NCI-H2171 treated with DMSO at 0.1 percent for 48 hours (cell line): ENCODE measurements at places on chromosomes 2 and 18.
A peak's percentile ranks its signal among the peaks of the same experiment; 100 is the strongest.

- DNase-seq = peak; percentile 47
Observed at GRCh38 chr2:20604951-20605381, 45.9 kb downstream of the HS1BP3 start.

DNA sequence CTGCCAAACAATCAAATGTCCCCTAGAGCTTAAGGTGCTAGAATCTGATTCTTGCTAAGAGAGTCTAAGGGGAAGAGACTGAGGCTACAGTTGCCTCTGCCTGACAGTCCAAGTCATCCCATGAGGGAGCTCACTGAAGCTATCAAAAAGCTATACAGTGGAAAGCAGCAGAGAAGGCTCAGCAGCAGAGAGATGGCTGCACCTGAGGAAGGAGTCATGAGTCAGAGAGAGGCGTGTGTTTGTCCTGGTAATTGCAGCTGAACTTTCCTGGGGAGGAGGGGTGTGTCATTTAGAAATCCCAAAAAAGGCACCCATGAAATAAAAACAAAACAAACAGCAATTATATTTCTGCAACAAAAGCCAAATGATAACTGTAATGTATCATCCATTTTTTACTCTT lies 305.2 kb upstream of the UBE2E3 start:
- no peak for DNase-seq

- no peak for DNase-seq
Observed at GRCh38 chr2:131584940-131585339, 57.3 kb downstream of the CCDC74A start.

DNA sequence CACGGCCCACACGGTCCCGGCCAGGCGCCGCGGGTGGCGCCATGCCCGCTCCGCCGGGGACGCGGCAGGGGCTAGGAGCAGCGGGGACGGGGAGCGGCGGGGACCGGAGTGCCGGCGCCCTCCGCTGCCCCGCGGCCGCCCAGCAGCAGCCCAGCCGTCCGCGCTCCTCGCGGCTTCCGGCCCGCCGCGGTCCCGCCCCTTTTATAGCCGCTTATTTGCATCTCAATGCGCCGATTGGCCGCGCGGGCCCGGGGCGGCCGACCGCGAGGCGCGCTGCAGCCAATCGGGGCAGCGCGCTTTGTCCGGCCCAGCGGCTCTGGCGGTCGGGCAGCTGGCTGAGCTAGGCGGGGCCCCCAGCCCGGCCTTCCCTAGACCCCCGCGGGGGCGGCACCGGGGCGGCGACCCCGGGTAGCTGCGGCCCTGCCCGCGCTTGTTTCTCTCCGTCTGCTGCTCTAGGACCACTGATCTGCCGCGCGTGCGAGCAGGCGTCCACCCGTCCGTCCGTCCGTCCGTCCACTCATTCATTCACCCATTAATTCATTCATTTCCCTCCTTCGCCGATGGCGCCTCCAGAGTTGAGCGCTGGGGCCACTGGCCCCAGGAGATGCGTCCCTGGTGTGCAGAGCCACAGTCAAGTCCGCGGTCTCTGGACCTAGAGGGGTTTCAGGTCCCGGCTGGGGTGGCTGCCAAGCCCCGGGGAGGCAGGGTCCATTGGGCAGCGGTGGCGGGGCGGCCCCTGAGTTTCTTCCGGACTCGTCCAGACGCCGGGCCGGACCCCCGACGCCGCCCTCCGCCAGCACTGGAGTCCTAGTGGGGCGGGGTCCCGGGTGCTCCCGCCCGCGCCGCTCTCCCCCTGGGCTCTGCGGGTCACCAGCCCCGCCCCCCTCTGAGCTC lies at the start of gene HES6:
HES6 (minus strand) TSS at position 176 of the 894 bp plus-strand sequence; CDS start at position 43, 133 bp downstream.
- peak; percentile 76 for DNase-seq

DNA sequence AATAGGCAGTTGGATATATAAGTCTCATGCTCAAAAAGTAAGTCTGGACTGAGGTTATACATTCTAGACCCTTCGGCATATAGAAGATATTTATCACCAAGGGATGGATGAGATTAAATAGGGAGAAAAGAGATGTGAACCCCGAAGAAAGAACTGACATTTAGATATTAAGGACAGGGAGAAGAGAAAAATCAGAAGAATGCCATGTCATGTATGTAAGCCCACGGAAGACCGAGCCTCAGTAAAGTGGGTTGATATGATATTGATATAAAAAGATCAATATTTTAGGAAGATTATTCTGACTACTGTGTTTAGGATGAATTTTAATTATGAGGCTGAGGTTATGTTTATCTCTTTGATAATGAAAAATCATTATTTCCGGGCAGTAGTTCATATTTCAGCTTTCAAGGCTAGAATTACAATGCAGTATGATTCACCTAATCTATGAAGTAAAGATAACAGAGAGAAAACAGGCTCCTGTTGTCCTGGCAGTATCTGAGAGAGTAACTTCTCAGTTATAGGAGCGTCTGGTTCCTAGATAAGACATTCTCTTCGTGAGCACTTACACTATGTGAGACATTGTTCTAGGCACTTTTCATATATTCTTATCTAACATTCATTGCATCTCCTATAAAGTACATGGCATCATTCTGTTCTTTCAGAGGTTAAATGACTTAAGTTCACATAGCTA lies 83.0 kb downstream of the UBR3 start:
- no peak for DNase-seq

GRCh38 chr2:72316774-72317173 lies 169.1 kb upstream of the CYP26B1 start:
- no peak for DNase-seq

- no peak for DNase-seq
Observed at GRCh38 chr2:206408323-206409320, 34.7 kb upstream of the ADAM23 start.

- DNase-seq = no peak
Observed at GRCh38 chr2:152541712-152542111, 175.5 kb downstream of the PRPF40A start.

GRCh38 chr2:138202762-138203161 lies 238.5 kb downstream of the HNMT start:
- DNase-seq = no peak
